Lung (tissue), 17 donors: ENCODE measurements at places on chromosomes 2 and 18. TPM values are rescaled to one million over a fixed set of nuclear protein-coding genes. Genes with fewer than 3 reads are reported as not detected.

RSAD2 gene
- 13.2 TPM for total RNA-seq

HOXD13 gene
- not detected for total RNA-seq

ZRANB3 gene
- total RNA-seq: 14.9 TPM

SNRPD1 gene
- total RNA-seq: 37.0 TPM

WNT10A gene
- 0.77 TPM for total RNA-seq

RBBP8 gene
- total RNA-seq: 33.8 TPM

ACVR1 gene
- total RNA-seq: 38.3 TPM

SP140 gene
- total RNA-seq: 5.5 TPM

MC4R gene
- 0.37 TPM for total RNA-seq

KCNG2 gene
- 0.80 TPM for total RNA-seq

CENPA gene
- total RNA-seq: 0.71 TPM

TLX2 gene
- total RNA-seq: not detected

SLC14A1 gene
- total RNA-seq: 10.5 TPM

ATG9A gene
- total RNA-seq: 49.1 TPM

MC5R gene
- total RNA-seq: not detected

GAREM1 gene
- total RNA-seq: 12.6 TPM

OBSL1 gene
- 75.2 TPM for total RNA-seq

RAPGEF4 gene
- 33.5 TPM for total RNA-seq

LRRTM1 gene
- 0.77 TPM for total RNA-seq

REG3G gene
- 0.58 TPM for total RNA-seq

KCNG3 gene
- 0.48 TPM for total RNA-seq

RNMT gene
- total RNA-seq: 23.4 TPM

DSEL gene
- 13.0 TPM for total RNA-seq

SGPP2 gene
- total RNA-seq: 6.5 TPM

RAB17 gene
- total RNA-seq: 48.0 TPM
